ENCODE measurements at places on chromosomes 4 and X.

DNA sequence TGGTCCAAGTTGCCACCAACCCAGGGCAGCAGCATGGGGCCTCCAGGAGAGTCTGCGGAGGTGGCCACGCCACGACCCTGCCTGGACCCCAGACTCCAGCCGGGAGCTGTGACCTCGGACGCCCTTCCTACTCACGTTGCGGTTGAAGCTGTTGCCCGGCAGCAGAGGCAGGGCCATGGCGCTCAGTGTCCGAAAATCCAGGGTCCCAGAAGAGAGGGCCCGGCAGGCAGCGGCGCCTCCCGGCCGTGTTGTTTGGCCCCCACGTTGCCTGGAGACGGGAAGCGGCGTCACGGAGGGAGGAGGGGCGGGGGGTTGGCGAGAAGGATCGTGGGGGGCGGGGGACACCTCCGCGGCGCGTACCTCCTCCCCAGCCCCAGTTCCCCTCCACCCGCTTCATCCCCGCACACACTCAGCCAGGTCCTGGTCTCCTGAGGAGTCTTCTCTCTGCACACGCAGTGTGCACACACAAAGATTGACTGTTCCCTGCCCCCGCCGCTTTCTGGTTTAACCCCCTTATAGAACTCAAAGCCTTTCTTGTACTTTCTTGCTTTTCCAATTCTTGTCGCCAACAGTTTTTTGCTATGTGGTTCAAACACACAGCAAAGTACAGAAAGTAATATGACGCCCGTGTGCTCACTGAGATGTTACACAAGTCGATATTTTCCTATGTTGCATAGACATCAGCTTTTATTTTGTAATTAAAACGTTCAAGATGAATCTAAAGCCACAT lies at the start of gene EFHC2:
TSS of gene EFHC2 (minus strand) at position 261 of the 730 bp plus-strand sequence. CDS start at position 177, 84 bp downstream.
- no peak for DNase-seq

- no peak for DNase-seq
These were observed 14.7 kb downstream of the FGFRL1 start for GRCh38 chr4:1026115-1026514.

- no peak for DNase-seq
These were observed 715.4 kb downstream of the GRXCR1 start for GRCh38 chr4:43607827-43608461.

GRCh38 chr4:138507522-138507921 lies 265.4 kb upstream of the SLC7A11 start:
- DNase-seq, result no peak

DNA sequence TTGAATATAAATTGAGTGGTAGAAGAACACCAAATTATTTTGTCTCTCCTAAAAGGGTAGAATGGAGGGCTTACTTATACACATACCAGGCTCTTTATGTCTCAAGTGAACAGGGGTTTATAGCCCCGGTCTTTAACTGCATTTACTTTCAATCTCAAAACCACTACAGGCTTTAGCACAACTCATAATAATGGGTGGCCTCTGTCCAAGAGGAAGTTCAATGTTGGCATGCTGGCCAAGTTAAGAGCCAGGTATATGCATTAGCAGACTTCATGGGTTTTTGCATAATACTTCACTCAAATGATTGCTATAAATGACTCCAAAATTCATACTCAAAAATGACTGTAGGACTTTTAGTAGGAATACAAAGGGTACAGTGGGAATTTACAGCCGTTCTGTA lies 118.5 kb upstream of the OTUD4 start:
- no peak for DNase-seq

Measured in stimulated activated CD4-positive, alpha-beta T cell treated with anti-CD3 and anti-CD28 coated beads, Interleukin-1b, Interleukin-23, amount 100 ng/mL, for 1 hour (primary cell).